ENCODE measurements at places on chromosomes 13 and 19.

DNA sequence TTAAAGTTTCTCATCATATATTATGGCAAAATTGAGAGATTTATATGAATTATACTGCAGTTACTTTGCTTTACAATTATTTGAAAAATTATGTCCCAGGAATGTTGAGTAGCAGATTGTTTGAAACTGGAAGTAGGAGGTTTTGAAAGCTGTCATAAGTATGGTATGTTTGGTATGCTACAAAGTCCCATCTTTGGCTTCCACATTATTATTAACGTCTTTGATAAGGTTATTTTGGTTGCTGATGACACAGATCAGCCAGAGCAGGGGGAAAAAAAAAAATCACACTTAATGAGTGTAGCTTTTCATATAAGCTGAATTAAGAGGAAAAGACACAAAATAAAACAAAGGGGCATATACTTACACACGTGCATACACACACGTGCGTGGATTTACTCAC lies 130.1 kb downstream of the SLITRK1 start:
- no peak for DNase-seq

DNA sequence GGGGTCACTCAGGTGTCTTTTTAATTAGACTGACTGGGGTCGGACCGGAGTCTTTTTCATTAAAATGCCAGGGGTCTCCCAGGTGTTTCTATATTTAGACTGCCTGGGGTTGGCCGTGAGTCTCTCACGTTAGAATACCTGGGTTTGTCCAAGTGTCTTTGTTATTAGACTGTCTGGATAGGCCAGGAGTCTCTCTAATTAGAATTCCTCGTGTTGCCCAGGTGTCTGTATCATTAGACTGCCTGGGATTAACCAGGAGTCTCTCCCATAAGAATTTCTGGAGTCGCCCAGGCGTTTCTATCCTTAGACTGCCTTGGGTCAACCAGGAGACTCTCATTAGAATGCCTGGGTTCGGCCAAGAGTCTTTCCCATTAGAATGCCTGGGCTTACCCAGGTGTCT lies 1445.7 kb downstream of the UQCRFS1 start:
- DNase-seq, result no peak

DNA sequence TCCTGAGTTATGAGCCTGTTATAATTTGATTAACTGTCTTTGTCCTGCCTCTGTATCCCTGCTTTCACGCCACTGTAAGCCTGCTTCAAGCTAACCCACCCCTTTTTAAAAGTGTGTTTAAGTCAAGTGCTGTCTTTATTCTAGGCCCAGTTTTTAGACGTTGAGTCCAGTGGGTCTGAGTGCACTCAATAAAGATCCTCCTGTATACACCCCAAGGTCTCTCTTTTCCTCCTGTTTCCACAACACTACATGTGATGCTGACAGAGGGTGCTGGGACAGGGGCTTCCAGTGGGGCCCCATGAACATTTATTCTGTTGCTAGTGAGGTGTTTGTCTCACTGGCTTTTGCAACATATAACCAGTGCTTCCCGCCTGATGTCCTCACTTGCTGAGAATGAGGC lies 6.7 kb upstream of the F2RL3 start:
- DNase-seq, result no peak

- no peak for DNase-seq
These were observed 8.6 kb upstream of the C5AR2 start for GRCh38 chr19:47323409-47323808.

DNA sequence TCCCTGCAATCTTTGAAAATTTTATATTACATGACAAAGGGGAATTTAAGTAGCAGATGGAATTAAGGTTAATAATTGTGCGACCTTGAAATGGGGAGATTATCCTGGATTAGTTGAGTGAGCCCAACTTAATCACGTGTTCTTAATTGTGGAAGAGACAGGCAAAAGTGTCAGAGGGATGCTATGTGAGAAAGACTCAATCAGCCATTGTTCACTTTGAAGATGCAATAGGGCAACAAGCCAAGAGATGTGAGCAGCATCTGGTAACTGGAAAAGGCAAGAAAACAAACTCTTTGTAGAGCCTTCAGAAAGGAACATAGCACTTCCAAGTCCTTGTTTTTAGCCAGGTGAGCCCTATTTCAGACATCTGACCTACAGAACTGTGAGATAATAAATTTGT lies 247.7 kb downstream of the SLITRK1 start:
- no peak for DNase-seq

DNA sequence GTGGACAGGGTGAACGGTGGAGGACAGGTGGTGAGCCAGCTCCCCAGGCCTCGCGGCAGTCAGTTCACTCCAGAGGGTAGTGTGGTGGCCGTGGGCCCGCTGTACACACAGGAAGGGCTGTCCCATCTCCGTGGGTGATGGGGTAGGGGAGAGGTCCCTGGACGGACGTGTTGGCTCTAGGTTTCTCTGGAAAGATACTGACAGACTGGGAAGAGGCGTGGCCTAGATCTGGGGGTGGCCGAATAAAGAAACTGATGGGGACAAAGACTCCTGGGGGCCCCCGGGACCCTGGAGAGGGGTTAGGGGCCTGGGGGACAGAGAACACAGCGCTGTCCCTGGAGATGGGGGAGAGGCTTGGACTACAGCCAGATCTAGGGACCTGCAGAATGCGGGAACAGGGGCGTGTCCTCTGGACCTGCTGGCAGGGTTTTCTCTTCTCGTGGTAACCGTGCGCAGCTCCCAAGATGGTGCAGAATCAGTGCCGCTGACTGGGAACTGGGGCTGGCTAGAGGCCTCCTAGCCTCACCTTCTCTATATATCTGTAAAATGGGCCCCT lies 4.0 kb upstream of the PRAM1 start:
- no peak for DNase-seq

DNA sequence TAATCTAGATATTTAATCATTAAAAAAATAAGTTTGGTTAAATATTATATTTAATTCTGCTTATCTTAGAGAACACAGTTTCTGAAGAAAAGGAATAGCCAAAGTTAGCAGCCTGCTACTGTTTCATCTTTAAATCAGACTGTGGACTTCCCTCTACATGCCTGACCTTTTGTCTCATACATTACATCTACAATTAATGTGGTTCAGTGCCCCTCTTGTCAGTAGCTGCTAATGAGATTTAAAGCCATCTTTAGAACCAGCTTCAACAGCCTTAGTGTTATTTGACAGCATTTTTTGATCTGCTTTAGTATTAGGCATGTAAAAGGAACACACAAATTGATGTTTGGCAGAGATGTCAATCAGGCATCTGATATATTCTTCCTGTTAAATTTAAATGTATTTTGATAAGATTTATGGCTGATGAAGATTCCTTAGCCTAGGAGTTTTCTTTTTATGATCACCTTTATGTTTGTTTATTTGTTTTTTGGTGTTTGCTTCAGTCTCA lies 1925.8 kb upstream of the PRR20A start:
- no peak for DNase-seq

DNA sequence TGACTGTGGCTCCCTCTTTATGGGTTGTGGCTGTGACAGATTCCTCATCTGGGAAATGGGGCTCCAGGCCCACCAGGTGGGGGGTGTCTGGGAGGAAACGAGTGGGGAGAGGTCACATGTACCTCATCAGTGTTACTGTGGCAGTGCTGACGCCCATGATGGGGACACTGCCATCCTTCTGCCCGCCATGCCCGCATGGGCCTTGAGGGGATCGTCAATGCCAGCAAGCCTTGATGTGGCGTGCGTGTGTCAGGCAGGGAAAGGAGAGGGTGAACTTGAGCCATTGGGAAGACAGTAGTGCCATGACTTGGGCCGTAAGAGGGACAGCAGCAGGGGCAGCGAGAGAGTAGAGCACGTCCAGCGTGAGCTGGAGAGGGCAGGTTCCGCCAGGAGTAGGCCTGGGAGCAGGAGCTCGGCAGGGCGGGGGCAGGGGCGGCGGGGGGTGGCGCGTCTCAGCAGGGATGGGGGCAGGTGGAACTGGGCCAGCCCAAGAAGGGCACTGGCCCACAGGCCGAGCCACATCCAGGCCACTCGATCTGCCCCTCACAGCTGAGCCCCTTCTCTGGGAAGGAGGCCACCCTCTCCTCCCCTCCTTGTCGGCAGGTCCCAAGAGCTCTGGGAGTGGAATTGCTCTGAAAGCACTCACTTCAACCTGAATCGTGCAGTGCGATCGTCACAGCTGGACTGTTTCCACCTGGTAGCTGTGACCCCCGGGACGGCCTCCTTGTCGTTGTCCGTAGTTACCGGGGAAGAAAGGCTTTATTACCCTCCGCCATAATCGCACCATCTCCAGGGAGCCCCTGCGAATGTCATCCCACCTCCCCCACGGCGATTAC lies 9.9 kb downstream of the KLHL26 start:
- no peak for DNase-seq

GRCh38 chr19:51352783-51353360 lies 10.9 kb upstream of the VSIG10L start:
- no peak for DNase-seq

DNA sequence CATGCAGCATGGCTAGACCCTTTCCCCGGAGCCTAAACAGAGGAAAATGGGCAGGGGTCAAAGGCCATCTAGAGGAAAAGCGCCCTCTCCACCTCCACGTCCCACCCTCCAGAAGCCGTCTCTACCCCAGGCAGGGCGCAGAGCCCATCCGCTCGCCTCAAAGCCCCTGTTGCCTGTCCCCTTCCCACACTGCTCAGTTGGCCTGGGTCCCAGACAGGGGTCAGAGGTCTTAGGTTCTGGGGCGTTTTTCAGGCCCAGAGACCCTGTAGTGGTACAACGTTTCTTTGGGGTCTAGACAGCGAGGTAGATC lies 285 bp downstream of the TMEM143 start:
- DNase-seq, result no peak

DNA sequence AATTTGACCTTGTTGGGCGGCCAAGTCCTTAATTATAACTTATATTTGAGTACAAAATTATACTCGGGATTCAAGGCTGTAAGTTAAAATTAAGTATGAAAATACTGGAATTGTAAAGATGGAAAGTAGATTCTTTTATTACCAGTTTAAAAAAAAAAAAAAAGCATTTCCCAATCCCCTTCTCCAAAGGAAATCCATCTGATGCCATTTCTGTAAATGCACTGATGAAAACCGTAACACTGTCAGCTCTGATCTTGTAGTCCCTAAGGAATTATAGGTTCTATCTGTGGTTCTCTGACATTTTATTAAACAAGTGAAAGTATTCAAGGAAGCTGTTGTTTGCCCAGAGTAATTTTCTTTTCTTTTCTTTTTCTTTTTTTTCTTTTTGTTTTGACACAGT lies 41.6 kb upstream of the HNRNPA1L2 start:
- DNase-seq, result no peak

- no peak for DNase-seq
These were observed 128.5 kb downstream of the KDM4B start for GRCh38 chr19:5097331-5097930.

GRCh38 chr13:106660746-106661625 lies 93.0 kb upstream of the ARGLU1 start:
- DNase-seq, result no peak

GRCh38 chr19:28504139-28504538 lies 708.8 kb downstream of the UQCRFS1 start:
- no peak for DNase-seq

- DNase-seq, result peak; percentile 39
These were observed 83.2 kb upstream of the IRS2 start for GRCh38 chr13:109869312-109870237.

DNA sequence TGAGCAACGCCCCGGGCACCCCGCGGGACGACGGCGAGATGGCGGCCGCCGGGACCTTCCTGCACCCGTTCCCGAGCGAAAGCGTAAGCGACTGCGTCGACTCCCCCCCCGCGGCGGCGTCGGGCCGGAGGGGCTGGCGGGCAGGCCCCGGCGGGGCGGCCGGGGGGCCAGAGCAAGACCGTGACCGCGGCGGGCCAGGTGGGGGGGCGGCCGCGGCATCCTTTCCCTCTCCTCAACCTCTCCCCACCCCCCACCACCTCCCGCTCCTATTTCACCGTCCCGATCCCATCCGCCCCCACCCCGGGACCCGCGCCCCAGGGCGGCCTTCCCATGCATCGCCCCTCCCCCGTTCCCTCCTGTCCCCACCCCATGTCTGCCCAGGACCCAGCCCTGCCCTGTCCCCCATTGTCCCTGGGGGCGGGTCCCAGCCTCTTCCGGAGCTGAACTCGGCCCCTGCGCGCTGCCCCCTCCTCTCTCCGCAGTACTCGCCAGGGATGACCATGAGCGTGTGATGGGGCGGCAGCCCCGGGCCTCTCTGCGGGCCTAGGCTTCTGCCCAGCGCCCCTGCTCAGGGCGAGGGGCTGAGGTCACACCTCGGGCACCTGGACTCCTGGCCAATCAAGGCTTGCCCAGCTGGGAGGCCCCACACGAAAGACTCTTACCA lies 4.1 kb downstream of the ISYNA1 start:
- DNase-seq, result no peak

DNA sequence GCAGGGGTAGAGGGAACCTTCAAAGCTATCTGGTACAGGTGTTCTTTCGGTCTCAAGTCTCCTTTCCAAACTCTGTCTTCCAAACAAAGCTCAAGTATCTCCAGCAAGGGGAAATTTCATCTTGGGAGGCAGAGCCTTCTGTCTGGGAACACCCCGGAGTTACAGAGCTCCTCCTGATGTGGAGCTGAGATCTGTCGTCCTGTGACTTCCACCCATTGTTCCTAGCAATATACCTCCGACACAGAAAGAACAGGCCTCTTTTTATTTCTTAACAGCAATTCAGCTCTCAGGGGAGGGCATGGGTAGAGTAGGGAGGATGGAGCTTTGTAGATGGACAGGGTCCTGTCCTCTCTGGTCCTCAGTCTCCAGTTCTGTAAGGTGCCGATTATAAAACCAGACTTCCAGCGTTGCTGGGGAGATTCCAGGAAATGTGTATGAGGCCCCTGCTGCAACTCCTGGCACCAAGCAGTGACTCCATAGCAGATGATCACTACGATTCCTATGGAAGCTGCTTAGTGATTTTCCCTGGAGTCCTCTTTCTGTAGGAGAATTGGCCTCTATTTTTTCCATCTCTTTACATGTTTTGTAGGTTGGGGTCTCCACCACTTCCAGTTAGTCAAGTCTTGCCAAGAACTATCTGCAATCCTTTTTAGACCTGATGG lies 56.0 kb upstream of the ARGLU1 start:
- DNase-seq, result no peak

DNA sequence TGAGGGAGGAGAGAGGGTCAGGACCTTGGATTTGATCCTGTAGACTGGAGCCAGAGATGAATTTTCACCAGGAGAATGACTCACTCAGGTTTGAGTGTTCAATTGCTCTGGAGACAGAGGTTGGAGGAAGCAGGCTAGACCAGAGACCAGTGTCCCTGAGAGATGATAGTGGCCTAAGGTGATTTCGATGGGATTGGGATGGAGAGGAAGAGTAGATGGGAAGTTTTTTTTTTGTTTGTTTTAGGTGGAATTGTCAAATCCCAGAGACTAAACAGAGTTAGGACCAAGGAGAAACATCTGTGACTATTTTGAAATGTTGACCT lies 2.3 kb downstream of the CEBPG start:
- no peak for DNase-seq

- no peak for DNase-seq
These were observed 18.6 kb upstream of the LMTK3 start for GRCh38 chr19:48530066-48530720.
